ENCODE measurements at places on chromosomes 13 and 19.

GRCh38 chr19:28402701-28403290 is 810.2 kb downstream of the UQCRFS1 start:
- DNase-seq: no peak

GRCh38 chr13:29922281-29922821 is 71.9 kb upstream of the UBL3 start:
- no peak for DNase-seq

- no peak for DNase-seq
These were observed 137.0 kb downstream of the FLT1 start for GRCh38 chr13:28357911-28358433.

DNA sequence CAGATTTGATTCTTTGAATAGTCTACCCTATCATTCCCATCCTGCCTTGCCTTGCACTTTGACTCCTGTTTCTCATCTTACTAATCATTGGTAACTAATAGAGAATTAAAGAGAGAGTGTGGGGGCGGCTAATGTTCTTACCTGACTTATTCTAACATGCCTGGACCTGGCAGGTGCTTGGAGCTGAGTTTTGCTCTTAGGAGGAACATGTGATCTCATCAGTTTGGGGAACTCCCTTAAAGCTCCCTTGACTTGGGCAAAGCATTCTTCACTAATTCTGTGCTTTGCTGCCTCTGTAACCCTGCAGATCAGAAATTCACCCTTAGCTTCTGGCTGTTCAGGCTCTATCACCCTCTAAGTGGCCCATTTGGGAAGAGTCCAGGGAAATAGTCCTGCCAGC is 861.1 kb downstream of the GPC5 start:
- no peak for DNase-seq

Measured in lower lobe of right lung (tissue), 2 donors.